ENCODE measurements at places on chromosomes 13 and 19.

- no peak for DNase-seq
Measured at GRCh38 chr19:44891016-44891882, at the start of gene TOMM40. TOMM40 (plus strand) TSS chr19:44891254; CDS start chr19:44891416, 162 bp downstream.

DNA sequence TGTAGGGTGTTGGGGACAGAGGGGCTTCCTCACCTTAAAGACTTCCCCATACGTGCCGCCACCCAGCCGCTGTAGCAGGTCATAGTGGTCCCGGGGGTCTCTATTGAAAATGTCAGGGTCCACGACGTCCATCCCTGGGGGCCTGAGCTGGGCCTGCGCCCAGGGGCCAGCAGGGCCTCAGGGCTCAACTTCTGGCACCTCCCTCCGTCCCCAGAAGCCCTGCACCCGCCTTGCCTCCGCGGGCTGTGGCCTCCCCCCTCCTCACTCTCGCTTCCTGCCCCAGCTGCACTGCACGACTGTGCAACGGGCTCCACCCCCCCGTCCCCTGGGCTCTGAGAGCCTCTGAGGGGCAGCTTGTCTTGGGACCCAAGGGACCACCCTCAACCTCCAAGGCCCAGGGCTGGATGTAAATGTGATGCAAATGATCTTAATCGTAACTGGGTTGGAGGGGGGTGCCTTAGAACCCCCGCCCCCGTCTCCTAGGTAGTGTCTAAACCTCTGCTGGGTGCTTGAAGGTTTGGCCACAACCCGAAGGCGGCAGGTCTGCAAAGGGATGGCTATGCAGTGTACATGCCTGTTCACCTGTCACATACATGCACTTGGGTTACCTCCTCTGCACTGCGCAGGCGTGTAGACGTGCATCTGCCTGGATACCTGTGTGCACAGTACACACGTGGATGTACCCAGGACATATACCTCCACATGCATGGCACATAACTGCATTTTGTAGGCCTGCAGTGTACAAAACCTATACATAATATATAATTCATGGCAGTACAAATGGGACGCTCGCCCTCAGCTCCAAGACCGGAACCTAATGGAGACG, at the start of gene MAP4K1:
TSS of gene MAP4K1 (minus strand) at position 190 of the 826 bp plus-strand sequence. CDS start at position 132, 58 bp downstream.
- DNase-seq: peak; percentile 68

- DNase-seq: no peak
Measured at GRCh38 chr13:77449265-77449664, 86.2 kb upstream of the SCEL start.

- DNase-seq: no peak
Measured at GRCh38 chr13:41696163-41697003, 239.0 kb downstream of the RGCC start.

DNA sequence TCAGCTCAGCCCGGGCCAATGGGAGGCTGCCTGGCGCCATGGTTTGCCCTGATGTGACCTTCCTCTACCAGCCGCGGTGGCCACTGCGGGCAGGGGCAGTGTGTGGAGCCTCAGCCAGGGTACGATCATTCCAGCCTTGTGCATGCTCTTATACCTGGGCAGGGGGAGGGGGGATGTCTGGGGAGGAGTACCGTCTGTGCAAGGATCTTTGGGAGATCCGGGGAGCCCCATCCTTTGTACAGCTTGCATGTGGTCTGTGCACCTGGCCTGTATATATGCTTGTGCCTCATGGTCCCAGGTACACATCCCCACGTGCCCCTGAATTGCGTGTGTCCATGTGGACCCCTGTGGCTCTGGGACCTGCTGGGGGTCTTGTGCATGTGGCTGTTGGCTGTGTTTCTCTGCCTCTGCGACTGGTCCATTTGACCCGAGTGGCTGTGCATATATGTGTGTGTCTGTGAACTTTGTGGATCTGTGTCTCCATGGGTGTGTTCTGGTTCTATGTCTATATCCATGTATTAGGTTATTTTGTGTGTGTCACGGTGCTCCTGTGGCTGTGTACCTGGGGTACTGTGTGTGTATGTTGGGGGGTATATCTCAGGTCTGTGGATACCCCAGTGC, 12.8 kb upstream of the NANOS3 start:
- DNase-seq: no peak

GRCh38 chr13:24851546-24851945, 87.6 kb downstream of the RNF17 start:
- no peak for DNase-seq

Measured in activated naive CD4-positive, alpha-beta T cell treated with Interleukin-2 at 50 U/mL for 16 hours (primary cell).